ENCODE measurements at places on chromosomes 7 and 10.

DNA sequence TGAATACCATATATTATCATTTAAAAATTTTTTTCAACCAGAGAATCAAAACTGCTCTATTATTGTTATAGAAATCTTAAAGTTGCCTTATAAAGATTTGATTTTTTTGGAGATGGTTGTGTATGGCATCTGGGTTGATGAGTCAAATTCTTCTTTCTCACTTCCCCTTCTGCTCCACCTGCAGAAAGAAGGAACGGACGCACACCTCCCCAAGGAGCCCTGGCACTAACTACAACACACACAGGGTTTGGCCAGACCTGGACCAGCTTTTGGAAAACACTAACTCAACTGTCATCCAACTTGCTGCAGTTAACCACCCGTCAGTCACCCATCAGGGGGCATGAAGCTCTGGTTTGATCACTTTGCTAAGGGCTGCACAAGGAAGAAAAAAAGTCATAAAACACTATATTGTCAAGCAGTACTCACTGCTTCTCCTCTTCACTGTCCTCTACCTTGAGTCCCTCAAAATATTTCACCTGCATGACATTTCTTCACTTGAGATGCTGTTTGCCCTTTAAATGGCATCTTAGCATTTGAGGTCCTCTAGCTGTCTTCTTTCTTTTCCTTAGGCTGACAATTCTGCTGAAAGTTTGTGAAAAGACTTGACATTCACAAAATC, 266.7 kb upstream of the PHF14 start:
- DNase-seq = no peak

DNA sequence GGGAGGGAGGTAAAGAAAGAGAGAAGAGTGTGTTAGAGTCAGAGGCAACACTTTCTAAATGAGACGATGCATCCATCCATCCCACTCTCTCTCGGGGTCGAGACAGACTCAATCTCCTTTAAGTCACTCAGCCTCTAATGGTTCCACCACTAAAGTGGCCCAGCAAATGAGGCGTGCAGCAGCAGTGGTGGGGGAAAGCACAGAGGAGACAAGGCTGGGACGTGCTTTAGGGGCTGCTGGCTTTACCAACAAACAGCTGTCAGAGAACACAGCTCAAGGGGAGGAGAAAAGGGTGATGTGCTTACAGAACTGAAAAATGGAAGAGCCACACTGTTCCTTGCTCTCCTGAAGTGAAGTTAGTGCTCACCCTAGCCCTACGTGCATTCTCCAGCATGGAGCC, 4.5 kb upstream of the SEC31B start:
- DNase-seq = no peak

GRCh38 chr10:29389935-29390334, 101.1 kb downstream of the LYZL1 start:
- no peak for DNase-seq

DNA sequence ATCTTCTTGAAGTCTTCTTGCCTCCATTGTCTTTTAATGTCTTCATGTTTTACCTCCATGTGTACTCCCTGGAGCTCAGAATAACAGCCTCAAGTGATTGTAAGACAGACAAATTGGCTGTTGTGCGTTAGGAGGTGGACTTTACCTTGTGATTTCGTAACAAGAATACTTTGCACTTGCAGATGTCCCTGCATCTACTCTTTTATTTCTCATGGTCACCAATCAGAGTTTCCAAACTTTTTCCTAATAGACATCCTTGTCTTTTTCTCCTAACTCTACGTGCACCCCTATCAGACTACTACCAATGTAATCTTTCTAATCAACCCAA, 172.3 kb downstream of the NRP1 start:
- no peak for DNase-seq

- DNase-seq = no peak
These were observed 49.0 kb upstream of the STK17A start for GRCh38 chr7:43533801-43534479.

DNA sequence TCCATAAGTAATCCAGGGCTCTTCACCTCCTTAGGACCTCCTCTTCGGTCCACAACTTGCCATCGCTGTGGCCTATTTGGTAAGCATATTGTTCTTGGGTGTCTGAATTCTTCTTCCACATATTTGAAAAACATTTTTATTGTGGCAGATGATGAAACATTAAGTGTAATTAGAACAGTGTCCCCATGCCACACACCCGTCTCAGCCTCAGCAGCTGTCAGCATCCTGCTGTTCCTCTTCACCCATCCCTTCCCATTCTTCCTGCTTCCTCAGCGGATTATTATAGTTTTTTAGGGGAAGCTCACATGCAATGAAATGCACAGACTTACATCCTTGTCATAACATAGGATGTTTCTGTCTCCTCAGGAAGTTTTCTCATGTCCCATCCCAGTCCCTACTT, 20.1 kb downstream of the TDRD1 start:
- DNase-seq = no peak

GRCh38 chr10:14608381-14609001, 166.2 kb downstream of the FAM107B start:
- no peak for DNase-seq

DNA sequence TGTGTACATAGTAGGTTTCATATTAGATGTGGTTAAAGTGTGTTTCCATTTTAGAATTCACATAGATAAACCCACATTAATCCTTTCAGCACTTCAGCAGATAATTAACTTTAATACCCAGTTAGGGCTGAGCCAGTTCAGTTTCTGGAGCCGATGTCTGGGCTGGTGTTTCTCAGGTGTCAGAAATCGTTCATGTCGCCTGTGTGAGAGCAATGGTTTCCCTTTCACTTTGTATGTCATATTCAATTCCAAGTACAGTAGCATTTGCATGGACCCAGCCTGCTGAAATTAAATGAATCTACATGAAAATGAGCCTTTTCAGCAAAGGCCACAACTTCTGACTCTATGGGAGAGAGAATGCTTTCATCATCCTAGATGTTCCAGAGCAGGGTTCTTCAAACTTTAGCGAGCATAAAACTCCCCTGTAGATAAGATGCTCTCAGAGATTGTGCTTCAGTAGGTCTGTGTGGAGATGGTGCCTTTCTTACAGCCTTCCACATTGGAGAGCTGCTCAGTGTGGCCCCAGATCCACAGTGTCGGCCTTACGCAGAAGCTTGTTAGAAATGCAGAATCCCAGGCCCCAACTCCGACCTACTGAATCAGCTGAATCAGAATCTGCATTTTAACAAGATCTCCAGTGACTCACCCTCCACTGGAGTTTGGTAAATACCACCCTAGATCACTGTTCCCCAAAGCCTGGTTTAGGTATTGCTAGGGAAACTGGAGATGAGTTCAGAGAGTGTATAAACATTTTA, 19.6 kb downstream of the WIPF3 start:
- no peak for DNase-seq

DNA sequence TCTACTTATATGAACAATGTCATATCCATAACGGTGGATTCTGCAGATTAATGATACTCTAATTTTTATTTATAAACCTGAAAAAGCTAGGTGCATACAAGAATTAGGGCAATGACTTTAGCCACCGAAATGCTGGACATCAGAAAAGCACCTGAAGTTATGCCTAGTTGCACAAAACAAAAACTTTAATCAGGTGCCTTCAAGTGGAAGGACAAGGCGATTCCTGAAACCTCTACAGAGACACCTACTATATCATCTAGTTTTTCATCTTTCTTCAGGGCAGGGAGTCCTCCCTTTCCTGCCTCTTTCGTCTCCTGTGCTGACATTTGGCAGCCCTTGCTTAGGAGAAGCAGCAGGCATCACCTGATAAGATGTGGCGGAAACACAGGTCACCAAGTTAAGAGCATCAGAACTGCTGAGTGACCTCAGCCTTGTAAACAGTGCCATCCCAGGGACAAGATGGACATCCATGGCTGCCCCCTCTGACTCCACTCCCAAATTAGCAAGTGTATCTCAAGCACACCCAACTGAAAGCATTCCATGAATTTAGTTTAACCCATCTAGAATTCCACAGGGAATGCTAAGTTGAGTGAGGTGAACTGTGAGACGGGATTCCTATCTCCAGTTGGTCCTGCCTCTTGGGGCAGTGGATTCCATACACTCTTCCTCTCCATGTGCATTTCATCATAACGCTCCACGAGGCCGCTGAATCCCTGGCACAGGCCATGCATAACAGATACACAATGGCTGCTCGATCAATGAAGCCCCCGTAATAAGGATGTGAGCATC, 5.8 kb downstream of the ITPRIP start:
- no peak for DNase-seq

- no peak for DNase-seq
These were observed 2.8 kb upstream of the WAPL start for GRCh38 chr10:86524225-86524962.

- peak; percentile 41 for DNase-seq
These were observed at the start of gene SOSTDC1 for GRCh38 chr7:16465469-16466361. Gene SOSTDC1, minus strand, starts transcription at chr7:16465738. Its CDS starts 70 bp downstream, at chr7:16465668.

DNA sequence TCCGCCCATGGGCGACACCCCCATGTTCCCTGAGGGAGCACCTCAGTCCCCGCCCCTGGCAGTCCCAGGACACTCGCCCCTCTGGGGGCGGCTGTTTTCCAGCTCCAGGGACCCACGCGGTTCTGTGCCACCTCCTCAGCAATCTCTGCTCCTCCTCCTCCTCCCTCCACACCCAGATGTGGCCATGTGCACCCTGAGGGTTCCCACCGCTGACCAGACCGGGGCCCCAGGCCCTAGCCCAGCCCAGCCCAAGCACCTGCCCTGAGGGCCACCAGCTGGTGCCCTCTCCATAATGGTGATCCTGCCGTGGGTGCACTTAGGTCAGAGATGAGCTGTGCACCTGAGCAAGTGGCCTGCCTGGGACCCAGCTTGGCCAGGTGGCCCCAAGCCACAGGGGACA, 25.1 kb downstream of the AP5Z1 start:
- DNase-seq = no peak

DNA sequence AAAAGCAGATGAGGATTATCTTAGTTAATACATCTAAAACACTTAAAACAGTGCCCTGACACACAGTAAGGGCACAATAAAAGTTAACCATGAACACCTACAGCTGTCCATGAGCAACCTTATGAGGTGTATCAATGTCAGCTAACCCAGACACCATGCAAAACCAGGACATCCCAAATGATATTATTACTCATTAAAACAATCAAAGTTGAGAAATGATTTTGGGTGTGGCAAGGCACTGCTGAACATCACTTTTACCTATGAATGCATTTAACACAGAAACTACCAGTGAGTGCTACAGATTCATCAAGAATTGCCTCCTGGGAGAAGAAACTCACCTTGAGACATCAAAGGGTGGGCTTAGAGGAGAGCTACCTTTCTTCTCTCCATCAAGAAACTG, 18.3 kb downstream of the IRF5 start:
- no peak for DNase-seq

- DNase-seq = no peak
These were observed 397.6 kb downstream of the GPAM start for GRCh38 chr10:111785921-111786320.

- no peak for DNase-seq
These were observed 33.8 kb downstream of the NOLC1 start for GRCh38 chr10:102185811-102186527.

GRCh38 chr7:105202616-105203015, 186.1 kb downstream of the SRPK2 start:
- DNase-seq = no peak

DNA sequence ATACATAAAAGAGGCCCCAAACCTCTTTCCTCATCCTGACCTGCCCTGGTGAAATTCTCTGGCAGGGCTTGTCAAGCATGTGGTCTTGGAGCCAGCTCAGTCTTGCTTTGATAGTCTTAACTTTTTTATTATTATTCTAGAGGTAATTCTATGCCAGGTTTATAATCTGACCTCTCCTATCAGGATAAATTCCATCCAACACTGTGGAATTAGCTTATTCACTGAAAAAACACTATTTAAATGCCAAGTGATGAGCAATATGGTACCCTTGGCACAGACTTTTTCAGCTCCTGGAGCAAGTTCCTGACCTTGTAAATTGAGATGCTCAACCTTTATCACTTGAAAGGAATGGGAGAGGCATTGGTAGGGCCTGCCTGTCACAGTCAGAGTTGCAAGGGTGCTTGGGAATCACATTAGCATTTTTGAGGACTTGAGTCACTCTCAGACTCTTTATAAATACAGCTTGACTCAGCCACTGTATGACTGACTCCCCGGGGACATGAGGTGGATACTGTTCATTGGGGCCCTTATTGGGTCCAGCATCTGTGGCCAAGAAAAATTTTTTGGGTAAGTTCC, at the start of gene CPA4:
Gene CPA4 (plus strand): TSS at position 480 of the 576 bp plus-strand sequence. CDS start 20 bp downstream, at position 500.
- peak; percentile 13 for DNase-seq

- no peak for DNase-seq
These were observed 40.7 kb downstream of the MRPL32 start for GRCh38 chr7:42972699-42973500.

GRCh38 chr7:84058311-84059076, 136.1 kb downstream of the SEMA3A start:
- DNase-seq = no peak

GRCh38 chr7:121019018-121019417, 30.5 kb downstream of the CPED1 start:
- no peak for DNase-seq

DNA sequence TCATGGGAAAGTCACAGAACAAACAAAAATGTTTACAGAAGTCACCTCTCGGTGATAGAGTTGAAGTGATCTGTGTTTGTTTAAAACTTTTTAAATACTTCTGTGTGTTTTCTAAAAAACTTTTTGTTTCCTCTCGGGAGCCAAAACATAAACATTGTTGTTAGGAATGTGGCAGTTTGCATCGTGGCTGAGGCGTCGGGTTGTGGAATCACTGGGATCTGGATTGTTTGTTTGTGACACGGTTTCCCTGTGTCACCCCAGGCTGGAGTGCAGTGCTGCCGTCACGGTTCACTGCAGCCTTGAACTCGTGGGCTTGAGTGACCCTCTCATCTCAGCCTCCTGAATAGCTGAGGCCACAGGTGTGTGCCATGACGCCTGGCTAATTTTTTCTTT, 29.0 kb upstream of the SUN1 start:
- DNase-seq = no peak

- DNase-seq = no peak
These were observed 76.8 kb downstream of the VIPR2 start for GRCh38 chr7:159067576-159068487.

DNA sequence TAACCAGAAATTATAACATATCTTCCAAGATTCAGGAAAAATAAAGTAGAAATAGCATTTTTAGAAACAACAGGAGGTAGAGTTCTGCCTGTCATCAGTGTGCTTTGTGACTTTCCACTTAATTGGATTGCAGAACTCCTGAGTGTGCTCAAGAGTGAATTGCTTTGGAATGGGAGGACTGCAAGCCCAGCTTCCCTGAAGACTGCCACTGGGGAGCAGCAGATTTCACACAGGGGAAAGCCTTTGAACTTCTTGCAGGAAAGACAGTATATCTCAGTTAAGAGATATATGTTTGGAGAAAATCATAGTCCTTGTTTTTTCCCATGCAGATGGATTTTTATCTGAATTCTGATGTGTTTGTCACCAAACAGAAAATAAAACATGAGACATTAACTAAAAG, 124.5 kb downstream of the TMEM168 start:
- DNase-seq = peak; percentile 34
